ENCODE measurements at places on chromosomes 2 and 18. TPM values are rescaled to one million over a fixed set of nuclear protein-coding genes. Genes with fewer than 3 reads are reported as not detected.

- DNase-seq, result no peak
- no peaks in the 10 kb centered on the region for H3K36me3 ChIP-seq
- H3K4me1 ChIP-seq, result no peaks in the 10 kb centered on the region
- H3K4me3 ChIP-seq, result no peak overlapping the region
Observed at GRCh38 chr2:101400506-101401325, 13.4 kb upstream of the CREG2 start.

DNA sequence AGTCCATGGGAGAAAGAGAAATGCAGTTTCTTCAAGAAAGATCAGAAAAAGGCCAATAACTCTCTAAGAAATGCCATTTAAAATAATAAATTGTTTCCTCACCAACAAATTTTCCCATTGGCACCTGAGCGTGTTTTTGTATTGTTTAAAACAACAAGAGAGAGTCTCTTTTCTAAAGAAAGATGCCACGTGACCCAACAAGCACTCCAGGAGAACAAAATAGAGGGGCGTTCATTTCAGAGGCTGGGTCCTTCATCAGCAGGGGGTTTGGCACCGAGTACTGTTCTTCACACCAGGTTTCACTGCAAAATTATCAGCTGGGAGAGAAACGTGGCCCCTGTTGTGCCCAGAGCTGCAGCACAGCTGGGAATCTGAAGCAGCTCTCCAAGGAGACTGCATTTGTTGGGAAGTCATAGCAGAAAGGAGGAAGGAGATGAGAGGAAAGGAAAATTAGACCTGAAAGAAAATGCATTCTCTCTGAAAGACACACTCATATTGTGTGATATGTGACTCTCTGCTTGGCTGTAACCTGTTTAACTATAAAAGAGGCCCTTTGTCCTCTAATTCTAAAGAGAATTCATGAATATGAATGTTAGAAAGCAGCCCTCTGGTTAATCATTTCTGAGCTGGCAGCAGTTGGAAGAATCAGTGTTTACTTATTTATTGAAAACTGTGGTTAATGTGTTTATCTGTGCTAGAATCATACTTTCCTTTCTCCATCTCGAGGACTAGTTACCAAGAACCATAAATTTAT lies 205.3 kb upstream of the CDH20 start:
- H3K36me3 ChIP-seq, result no peaks in the 10 kb centered on the region
- H3K27ac ChIP-seq, result no peak overlapping the region
- no peak overlapping the region for H3K4me3 ChIP-seq
- DNase-seq, result no peak
- H3K27me3 ChIP-seq, result no peaks in the 10 kb centered on the region
- H3K4me1 ChIP-seq, result no peaks in the 10 kb centered on the region

- peaks cover 66% of the 10 kb centered on the region for H3K36me3 ChIP-seq
- H3K4me3 ChIP-seq, result no peak overlapping the region
- H3K27me3 ChIP-seq, result no peaks in the 10 kb centered on the region
- no peak overlapping the region for H3K27ac ChIP-seq
Observed at GRCh38 chr18:251572-251971, 16.3 kb downstream of the THOC1 start.

DNA sequence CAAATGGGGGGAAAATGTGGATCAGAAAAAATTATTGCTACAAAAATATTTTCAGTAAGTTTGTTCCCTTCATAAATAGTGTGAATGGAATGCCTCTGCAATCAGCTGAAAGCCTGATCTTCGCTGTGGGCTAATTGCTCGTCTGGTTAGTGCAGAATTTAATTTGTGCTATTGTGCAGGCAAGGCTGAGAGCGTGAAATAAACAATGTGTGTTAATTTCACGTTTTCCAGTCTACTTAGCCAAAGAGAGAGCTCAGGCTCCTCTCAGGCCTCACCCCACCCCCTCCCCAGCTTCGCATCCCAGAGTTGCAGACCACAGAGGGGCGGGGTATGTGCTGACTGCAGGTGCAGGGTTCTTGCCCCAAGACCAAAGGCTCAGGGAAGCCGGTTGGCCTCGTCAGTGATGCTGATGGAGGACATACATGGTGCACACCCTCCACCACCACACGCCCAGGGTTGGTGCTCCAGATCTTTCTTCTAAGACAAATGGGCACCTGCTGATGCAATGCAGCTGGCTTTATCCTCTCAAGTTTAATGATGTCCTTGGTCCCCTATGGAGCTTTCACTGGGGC lies 302.6 kb upstream of the SLC14A2 start:
- no peak overlapping the region for H3K4me3 ChIP-seq
- H3K4me1 ChIP-seq, result no peaks in the 10 kb centered on the region
- no peak for DNase-seq
- H3K36me3 ChIP-seq, result no peaks in the 10 kb centered on the region

GRCh38 chr2:20579866-20580265 lies 71.0 kb downstream of the HS1BP3 start:
- H3K36me3 ChIP-seq, result no peaks in the 10 kb centered on the region
- peaks cover 41% of the 10 kb centered on the region for H3K4me1 ChIP-seq
- no peak overlapping the region for H3K4me3 ChIP-seq
- no peak for DNase-seq
- H3K27ac ChIP-seq, result peak overlapping the region; percentile 90
- no peaks in the 10 kb centered on the region for H3K27me3 ChIP-seq

DNA sequence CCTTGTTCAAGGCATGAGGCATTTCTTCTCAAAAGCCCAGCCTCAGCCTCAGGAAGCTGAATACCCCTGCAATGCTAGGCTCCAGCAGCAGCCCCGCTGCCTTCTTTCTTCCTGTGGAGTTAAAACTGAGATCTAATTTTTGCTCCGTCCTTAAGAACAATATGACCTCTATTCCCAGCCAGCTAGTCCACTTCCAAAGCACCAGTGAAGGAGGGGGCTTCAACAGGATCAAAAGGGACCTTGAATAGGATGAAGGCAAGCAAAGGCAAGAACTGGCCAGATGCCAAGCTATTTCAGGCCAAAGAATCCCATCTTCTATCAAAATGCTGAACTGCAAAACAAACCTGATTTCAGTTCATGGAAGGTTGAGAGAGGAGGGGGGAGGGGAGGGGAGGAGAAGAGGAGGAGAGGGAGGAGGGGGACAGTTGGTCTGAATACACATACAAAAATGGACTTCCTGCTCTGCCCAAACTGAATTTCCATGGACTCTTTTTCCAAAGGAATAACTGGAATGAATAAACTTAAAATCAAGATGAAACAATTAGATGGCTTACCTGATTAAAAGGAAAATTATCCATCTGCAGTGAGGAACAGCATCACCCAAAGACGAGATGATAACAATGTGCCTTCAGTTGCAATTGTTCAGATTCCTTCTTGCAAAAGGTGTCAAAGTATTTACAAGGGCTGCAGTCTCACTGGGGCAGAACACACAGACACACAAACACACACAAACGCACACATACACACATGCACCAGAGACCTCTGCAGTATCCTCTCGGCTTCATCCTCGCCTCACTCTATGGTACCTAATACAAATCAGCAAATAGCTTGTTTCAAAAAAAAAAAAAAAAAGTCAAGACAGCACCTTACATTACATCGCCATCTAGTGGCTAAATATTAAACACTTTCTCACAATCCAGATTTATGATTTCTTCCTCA lies at the start of gene SCN1A:
SCN1A (minus strand) TSS at position 804 of the 939 bp plus-strand sequence. CDS start 54,399 bp downstream, outside the sequence.
- no peaks in the 10 kb centered on the region for H3K36me3 ChIP-seq
- H3K4me3 ChIP-seq, result no peak within 1 kb of the TSS
- no peaks in the 10 kb centered on the region for H3K4me1 ChIP-seq
- no peaks in the 10 kb centered on the region for H3K27me3 ChIP-seq
- H3K27ac ChIP-seq, result no peak within 1 kb of the TSS

- H3K4me1 ChIP-seq, result no peaks in the 10 kb centered on the region
- H3K36me3 ChIP-seq, result no peaks in the 10 kb centered on the region
- H3K27me3 ChIP-seq, result no peaks in the 10 kb centered on the region
- no peak overlapping the region for H3K27ac ChIP-seq
Observed at GRCh38 chr18:74990563-74991081, 218.3 kb downstream of the PTGR3 start.

The MTA3 gene
- 59.2 TPM for total RNA-seq

The CD226 gene
- total RNA-seq, result 3.3 TPM

The RESP18 gene
- not detected for total RNA-seq

GRCh38 chr2:72576861-72577260 lies 249.0 kb downstream of the EXOC6B start:
- H3K27me3 ChIP-seq, result no peaks in the 10 kb centered on the region
- H3K4me1 ChIP-seq, result no peaks in the 10 kb centered on the region
- no peak overlapping the region for H3K4me3 ChIP-seq
- no peaks in the 10 kb centered on the region for H3K36me3 ChIP-seq

The LIPT1 gene
- total RNA-seq, result not detected

DNA sequence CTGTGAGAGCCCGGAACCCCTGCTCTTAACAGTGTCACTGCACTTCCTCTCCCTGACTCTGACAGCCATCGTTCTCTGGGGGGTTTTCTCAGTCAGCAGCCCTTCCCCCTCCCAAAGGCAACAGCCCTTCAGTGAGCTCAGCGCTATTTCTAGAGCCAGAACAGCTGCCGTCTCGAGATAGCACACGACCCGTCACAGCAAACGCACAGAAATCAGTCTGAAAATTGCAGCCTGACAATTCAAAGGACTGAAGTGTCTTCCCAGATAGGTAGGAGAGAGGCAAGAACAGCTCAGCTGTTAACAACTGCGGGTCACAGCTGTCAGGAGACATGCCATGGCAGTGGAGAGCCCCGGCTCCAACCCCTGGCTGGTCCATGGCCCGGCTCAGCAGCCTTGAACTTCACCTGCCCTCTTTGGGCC lies 45.4 kb downstream of the ST8SIA5 start:
- no peaks in the 10 kb centered on the region for H3K4me1 ChIP-seq
- H3K27me3 ChIP-seq, result no peaks in the 10 kb centered on the region
- no peak for DNase-seq

GRCh38 chr2:173043897-173044519 lies 31.6 kb upstream of the MAP3K20 start:
- no peaks in the 10 kb centered on the region for H3K36me3 ChIP-seq
- no peak for DNase-seq

The KCNG2 gene
- total RNA-seq, result not detected

- H3K36me3 ChIP-seq, result no peaks in the 10 kb centered on the region
- DNase-seq, result no peak
Observed at GRCh38 chr2:240220371-240220770, 79.9 kb upstream of the OTOS start.

GRCh38 chr2:60530660-60531281 lies 22.7 kb downstream of the BCL11A start:
- no peaks in the 10 kb centered on the region for H3K36me3 ChIP-seq
- H3K4me3 ChIP-seq, result no peak overlapping the region
- DNase-seq, result no peak
- H3K27ac ChIP-seq, result no peak overlapping the region
- H3K27me3 ChIP-seq, result no peaks in the 10 kb centered on the region

The MEIS1 gene
- total RNA-seq, result 46.7 TPM

The OR6B2 gene
- total RNA-seq, result not detected

DNA sequence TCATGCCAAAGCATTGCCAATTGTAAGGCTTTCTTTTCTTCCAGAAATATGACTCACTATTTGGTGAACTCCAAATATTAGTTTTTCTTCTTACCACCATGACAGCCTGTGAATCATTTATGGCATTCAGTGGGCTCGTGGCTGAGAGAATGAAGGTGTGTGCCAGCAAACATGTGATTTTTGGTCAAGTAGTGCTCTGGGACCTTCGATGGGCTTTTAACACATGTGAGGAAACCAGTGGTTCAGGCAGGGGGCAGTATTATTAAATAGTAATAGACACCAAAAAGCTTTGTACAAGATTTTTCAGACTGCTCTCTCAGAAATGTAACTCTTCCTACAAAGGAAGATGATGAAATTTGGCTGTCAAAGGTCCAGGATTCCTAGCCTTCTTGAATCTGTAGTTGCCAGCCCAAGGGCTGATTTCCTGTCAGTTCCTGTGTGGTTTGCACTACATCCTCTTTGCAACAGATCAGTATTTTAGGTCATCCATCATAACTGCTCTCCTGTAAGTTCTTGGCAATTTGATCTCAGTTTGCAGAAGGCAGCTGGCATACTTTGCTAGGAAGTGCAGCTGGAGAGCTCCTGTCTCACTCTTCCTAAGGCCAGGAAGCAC lies 64.3 kb downstream of the BABAM2 start:
- H3K27me3 ChIP-seq, result no peaks in the 10 kb centered on the region
- no peak overlapping the region for H3K4me3 ChIP-seq
- H3K4me1 ChIP-seq, result peaks cover 34% of the 10 kb centered on the region

DNA sequence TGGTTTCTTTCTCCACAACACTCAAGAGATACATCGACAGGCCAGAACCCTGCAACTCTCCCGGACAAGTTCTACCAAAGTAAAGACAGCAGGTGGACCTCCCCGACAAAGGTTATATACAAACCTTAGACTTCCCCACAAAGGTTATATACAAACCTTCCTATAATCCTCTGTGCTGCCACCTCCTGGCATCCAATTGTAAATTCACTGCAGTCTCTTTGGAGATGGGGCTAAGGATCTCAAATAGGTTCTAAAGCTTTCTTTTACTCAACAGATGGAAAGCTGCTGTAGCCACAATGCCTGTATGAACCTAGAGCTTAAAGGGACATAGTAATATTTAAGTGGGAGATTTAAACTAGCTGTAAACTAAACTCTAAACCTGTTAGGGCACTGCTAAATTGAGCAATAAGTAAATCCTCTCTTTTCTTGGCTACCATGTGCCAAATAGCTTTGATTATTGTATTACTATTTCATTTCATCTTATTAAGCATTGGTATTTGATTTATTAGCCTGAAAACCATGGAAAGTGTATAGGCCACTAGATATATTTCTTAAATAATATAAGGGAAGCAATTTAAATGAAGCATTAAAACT lies 9.8 kb upstream of the MREG start:
- no peaks in the 10 kb centered on the region for H3K36me3 ChIP-seq
- no peak overlapping the region for H3K4me3 ChIP-seq
- no peak for DNase-seq
- no peaks in the 10 kb centered on the region for H3K27me3 ChIP-seq
- no peak overlapping the region for H3K27ac ChIP-seq

DNA sequence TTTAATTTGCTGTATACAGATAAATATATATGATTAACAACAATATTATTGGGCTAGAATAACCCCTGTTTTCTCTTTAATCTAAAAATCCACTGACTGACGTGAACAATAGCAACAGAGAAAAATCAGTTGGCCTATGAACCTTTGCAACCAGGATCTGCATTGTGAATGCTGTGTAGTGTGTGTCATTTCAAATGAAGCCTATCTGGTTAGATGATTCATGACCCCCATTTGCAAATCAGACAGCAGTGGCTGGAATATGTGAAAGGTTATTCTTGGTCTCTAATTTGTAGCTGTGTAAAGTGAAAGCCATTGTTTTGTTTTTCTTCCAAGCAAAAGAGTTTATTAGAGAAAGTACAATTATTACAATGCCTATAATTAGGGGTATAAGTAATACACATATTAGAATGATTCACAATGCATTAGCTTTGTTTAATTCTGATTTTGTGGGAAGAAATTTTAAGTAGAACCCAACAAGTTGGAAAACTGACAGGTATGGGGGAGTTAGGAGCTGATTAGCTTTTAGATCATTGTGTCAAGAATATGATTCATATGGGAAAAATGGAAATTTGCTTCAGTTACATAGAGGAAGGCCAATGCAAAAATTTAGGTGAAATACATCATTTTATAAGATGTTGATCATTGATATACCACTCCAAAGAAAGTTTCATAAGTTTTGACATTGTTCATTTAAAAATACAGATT lies 1362.2 kb upstream of the TMEFF2 start:
- no peaks in the 10 kb centered on the region for H3K4me1 ChIP-seq
- H3K27ac ChIP-seq, result no peak overlapping the region
- no peaks in the 10 kb centered on the region for H3K36me3 ChIP-seq
- no peak overlapping the region for H3K4me3 ChIP-seq
- DNase-seq, result no peak

The CHN1 gene
- total RNA-seq, result 7.8 TPM
